ENCODE measurements at places on chromosomes 5 and 9. TPM values are rescaled to one million over a fixed set of nuclear protein-coding genes. Genes with fewer than 3 reads are reported as not detected.

DNA sequence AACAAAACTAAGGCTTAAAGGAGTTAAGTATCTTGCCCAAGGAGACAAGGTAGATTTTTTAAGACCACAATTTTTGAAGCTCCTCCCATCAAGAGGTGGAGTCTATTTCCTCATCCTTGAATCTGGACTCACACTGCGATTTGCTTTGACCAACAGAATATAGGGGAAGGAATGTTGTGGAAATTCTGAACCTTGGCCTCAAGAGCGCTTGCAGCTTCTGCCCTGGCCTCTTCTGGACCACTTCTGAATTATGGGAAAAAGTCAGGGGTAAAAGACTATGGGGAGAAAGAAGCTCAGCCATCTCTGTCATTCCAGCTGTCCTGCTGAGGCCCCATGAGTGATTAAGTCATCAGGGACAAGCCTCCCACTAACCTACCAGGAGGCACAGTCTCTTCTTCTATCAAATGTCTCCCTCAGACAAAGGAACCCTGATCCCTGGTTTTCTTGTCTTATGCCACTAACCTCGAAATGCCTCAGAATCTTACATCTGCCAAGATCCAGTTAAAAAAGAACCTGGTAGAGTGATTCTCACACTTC, 25.9 kb downstream of the MAPKAP1 start:
- no peak for DNase-seq

DNA sequence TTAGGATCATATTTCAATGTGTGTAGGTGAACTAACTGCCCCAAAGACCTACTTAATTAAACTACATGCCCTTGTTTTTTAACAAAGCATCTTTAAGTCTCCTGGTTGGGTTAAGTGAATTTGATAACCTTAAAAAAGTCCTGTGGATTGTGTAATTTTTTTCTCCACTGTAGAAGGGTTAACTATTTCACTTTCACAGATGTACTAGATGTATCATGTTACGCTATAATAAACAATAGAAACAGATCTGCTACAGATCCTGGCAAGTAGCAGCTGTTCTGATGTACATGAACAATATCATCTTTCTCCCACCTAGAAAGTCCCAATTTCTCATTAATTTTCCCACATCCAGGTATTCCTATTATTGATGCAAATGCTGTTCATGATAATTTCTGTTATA, 18.9 kb downstream of the KIF24 start:
- peak; percentile 41 for DNase-seq

DNA sequence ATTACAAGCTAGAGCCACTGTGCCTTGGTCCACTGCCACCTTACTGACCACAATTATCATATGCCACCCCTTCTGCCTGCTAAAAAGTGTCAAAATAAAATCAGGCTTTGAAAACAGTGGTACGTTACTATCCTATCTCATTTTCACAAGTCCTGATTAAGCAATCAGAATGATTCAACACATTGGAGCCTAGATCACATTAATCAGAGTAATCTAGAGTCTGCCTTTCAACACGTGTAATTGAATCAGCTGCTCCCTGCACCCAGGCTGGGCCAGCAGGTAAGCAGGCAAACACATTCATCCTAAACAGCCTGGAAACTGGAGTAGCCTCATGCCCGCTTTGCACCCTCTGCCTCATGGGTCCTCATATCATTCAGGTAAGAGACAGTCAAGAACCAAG, 186.2 kb downstream of the DCP2 start:
- peak; percentile 65 for DNase-seq

- DNase-seq: no peak
Observed at GRCh38 chr5:68129364-68129763, 86.2 kb upstream of the PIK3R1 start.

- no peak for DNase-seq
Observed at GRCh38 chr9:35236692-35237091, 74.9 kb downstream of the UNC13B start.

DNA sequence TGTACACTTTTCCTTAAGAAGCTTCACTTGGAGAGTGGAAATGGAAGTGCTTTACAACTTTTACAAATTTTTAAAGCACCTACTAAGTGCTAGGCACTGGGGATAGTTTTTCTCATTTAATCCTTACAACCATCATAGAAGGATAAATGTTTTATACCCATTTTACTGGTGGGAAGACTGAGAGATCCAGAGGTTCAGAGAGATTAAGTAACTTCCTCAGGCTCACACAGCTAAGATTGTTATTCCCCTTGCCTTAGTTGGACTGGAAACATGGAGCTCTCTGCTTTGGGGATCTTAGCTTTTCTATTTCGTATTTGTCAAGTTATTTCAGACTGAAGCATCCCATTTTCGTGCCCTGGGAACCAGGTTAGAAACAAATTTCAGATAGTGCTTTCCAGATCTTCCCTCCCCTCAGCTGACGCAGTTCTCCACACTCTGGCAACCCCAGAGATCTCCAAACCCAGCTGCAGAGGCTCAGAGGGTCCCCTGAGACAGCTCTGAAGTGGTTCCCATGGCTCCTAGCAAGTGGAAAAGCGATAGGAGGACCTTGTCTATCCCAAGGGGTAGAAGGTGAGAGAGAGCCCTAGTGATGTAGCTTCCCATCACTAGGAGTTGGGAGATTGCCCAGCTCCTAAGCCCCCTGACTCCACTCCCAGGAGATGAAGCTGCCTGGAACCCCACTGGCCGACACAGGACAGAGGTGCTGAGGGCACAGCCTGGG, 16.2 kb upstream of the GABBR2 start:
- no peak for DNase-seq

- peak; percentile 33 for DNase-seq
Observed at GRCh38 chr5:15463231-15463980, 36.6 kb upstream of the FBXL7 start.

- DNase-seq: peak; percentile 16
Observed at GRCh38 chr9:135442075-135442474, 37.5 kb upstream of the PPP1R26 start.

- DNase-seq: peak; percentile 34
Observed at GRCh38 chr5:137122075-137122474, 377.1 kb downstream of the SPOCK1 start.

GRCh38 chr9:132409828-132410528, at the start of gene CFAP77:
Gene CFAP77, plus strand, starts transcription at chr9:132410211. Its CDS starts 61 bp downstream, at chr9:132410272.
- peak; percentile 39 for DNase-seq

- peak; percentile 4 for DNase-seq
Observed at GRCh38 chr5:75734913-75735789, 17.9 kb upstream of the POC5 start.

EPB41L4A gene
- under 0.01 TPM for total RNA-seq

PDE6A gene
- not detected for total RNA-seq

FOXD4L4 gene
- total RNA-seq: under 0.01 TPM

SPATA31A3 gene
- not detected for total RNA-seq
